ENCODE measurements at places on chromosomes 2 and 18.

- DNase-seq = no peak
Measured at GRCh38 chr18:79071503-79072210, 2.5 kb downstream of the ATP9B start.

GRCh38 chr2:13056259-13056843, 339.6 kb downstream of the TRIB2 start:
- DNase-seq = no peak

- DNase-seq = no peak
Measured at GRCh38 chr2:233060501-233060979, 398 bp downstream of the INPP5D start.

GRCh38 chr2:152055366-152056108, 43.3 kb downstream of the CACNB4 start:
- DNase-seq = no peak

DNA sequence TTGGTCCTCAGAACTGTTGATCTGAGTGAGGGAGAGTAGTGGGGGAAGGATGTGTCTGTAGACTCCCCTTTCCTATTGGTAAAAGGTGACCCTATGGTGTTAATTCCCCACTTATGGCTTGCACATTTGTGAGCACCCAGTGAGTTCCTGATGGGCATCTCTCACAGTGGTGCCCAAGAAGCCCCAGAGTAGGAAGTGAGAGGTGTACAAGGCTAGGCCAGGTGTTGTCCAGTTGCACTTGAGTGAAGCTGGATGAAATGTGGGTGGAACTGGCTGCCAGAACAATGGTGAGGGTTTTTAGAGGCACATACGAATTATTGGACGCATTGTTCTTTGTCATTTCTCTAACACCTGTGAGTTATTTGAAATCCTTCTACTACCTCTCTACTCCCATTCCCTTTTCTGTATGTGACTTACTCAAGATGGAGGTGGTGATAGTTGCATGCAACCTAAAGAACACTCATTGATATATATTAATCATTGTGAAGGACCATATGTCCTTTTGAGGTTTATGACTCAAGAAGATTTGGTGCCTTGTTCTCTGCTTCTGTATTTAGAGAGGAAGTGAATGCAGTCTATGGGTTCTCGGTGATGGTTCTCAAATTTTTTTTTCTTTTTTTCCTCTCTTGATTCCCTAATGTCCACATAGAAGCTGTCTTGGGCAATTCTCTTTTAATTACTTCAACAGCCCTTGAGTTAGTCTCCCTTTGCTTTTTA, 162.7 kb downstream of the FSHR start:
- DNase-seq = no peak

DNA sequence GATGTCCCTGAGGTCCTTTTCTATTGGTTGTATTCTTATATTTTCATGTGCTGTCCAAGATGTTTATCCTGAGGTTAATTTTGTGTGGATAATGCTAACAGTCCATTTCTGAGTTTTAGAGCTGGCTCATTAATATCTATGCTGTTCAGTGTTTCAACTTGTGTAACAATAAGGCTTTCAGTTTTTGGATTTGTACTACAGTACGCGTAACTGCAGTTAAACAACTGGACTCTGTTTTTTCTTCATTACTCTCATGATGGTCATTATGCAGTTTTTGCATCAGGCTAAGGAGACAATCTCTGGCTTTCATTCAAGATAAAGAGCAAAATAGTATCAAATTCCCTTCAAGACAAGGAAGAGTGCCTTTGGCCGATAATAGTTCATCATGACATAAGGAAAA, 1364.8 kb downstream of the DPP10 start:
- DNase-seq = no peak

- no peak for DNase-seq
Measured at GRCh38 chr2:223416815-223417610, 185.1 kb downstream of the SCG2 start.

GRCh38 chr2:17672583-17673317, 80.9 kb downstream of the SMC6 start:
- no peak for DNase-seq

- DNase-seq = no peak
Measured at GRCh38 chr2:175228179-175228578, 46.7 kb upstream of the ATP5MC3 start.

- no peak for DNase-seq
Measured at GRCh38 chr2:227570615-227571014, 28.1 kb upstream of the SCYGR2 start.

- no peak for DNase-seq
Measured at GRCh38 chr2:179513181-179513580, 248.5 kb upstream of the SESTD1 start.

GRCh38 chr2:30400151-30400954, 46.7 kb upstream of the LCLAT1 start:
- DNase-seq = no peak

DNA sequence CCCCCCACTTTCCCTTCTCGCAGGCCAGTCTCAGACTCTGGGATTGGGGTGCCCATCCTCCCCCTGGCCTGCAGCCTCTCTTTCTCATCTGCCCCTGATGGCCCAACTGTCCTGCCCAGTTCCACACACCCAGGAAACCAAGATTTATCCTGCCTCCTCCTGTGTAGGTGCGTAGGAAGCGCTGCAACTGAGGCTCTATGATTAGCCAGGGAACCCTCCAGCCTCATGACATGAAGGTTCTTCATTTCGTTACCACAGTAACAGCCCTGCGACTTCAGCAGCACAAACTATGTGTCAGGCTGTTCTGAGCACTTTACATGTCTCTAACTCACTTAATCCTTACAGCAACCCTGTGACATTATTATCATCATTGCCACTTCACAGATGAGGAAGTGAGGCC, 305.9 kb downstream of the CELF4 start:
- DNase-seq = no peak

- DNase-seq = no peak
Measured at GRCh38 chr18:55920063-55920462, 332.1 kb upstream of the TCF4 start.

- DNase-seq = no peak
Measured at GRCh38 chr2:127910415-127910814, 24.7 kb upstream of the AMMECR1L start.

- DNase-seq = no peak
Measured at GRCh38 chr2:192414794-192415193, 220.1 kb upstream of the TMEFF2 start.

DNA sequence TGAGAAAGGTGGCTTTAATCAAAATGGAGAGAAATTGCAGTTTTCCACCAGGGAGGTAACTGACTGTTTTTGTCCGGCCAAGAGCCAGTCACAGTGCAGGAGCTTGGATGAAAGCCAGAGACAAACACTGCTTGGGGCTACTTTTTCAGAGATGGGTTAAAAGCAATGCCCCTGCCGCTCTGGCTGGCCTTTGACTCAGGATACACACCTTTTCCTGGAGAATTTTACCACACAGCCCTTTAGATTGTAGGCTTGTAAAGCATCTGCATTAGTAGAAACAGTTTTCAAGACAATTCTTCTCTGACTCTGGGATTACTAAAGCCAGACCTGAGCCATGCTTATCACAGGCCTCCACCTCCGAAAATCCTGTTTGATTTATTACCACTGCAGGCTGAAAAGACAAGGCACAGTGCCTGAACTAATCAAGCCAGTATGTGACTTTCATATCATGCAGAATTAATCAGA, 79.7 kb downstream of the CCBE1 start:
- DNase-seq = no peak

GRCh38 chr2:54664238-54664786, 59.1 kb upstream of the EML6 start:
- no peak for DNase-seq

- DNase-seq = no peak
Measured at GRCh38 chr2:236124182-236124893, 43.8 kb downstream of the GBX2 start.
